ENCODE measurements at places on chromosomes 13 and 19. TPM values are rescaled to one million over a fixed set of nuclear protein-coding genes. Genes with fewer than 3 reads are reported as not detected.
A peak's percentile ranks its signal among the peaks of the same experiment; 100 is the strongest.

The SGCG gene
- total RNA-seq = not detected

GRCh38 chr13:63840551-63841421 is 2425.1 kb upstream of the PCDH20 start:
- H3K27ac ChIP-seq = no peak overlapping the region
- H3K36me3 ChIP-seq = no peaks in the 10 kb centered on the region
- DNase-seq = no peak
- no peak overlapping the region for H3K4me3 ChIP-seq
- no peaks in the 10 kb centered on the region for H3K4me1 ChIP-seq
- H3K27me3 ChIP-seq = no peaks in the 10 kb centered on the region

- peaks cover 33% of the 10 kb centered on the region for H3K4me1 ChIP-seq
- peak; percentile 22 for DNase-seq
- H3K36me3 ChIP-seq = peaks cover 7% of the 10 kb centered on the region
- H3K27me3 ChIP-seq = no peaks in the 10 kb centered on the region
- no peak overlapping the region for H3K27ac ChIP-seq
Measured at GRCh38 chr13:46648166-46648607, 95.2 kb downstream of the LRCH1 start.

- no peaks in the 10 kb centered on the region for H3K4me1 ChIP-seq
- no peak overlapping the region for H3K4me3 ChIP-seq
- H3K36me3 ChIP-seq = no peaks in the 10 kb centered on the region
- no peak overlapping the region for H3K27ac ChIP-seq
- no peak for DNase-seq
Measured at GRCh38 chr19:31100981-31101380, 248.3 kb downstream of the TSHZ3 start.

DNA sequence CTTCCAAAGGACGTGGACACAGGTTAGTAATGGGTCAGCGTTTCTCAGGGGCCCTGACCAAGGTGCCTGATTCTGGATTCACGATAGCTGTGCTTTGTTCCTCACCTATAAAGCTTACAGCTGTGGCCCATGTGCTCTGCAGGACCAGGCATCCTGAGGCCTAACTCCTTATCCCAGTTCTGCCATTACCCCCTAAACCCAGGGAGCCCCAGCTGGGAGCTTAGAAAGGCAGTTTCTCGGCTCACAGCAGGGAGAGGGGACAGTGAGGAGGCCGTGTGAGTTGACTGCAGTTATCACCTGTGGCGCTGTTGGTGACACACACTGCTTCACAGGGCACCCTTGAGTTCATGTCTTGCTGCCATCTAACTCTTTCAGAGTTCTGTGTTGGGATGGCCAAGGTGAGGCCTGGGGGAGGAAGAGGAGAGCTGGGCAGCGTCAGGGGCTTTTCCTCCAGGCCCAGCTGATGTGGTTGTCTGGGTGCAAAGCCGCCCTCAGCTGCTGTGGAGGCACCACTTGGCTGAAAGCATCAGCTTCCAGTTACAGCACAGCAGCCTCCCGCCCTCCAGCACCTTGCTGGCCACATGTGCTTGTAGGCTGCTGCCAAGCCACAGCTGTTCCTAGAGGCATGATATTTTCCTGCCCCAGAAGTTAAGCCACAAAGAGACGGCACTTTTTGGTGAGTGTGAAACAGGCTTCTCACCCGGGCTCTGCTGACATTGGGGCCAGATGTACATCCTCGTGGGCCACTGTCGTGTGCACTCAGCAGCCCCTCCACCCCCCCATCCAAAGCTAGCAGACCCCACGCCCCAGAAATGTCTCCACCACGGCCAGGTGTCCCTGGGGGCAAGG is 99.6 kb upstream of the MCF2L start:
- no peak overlapping the region for H3K27ac ChIP-seq
- peaks cover 26% of the 10 kb centered on the region for H3K36me3 ChIP-seq
- H3K27me3 ChIP-seq = no peaks in the 10 kb centered on the region
- DNase-seq = no peak
- H3K4me3 ChIP-seq = no peak overlapping the region
- peaks cover 20% of the 10 kb centered on the region for H3K4me1 ChIP-seq

DNA sequence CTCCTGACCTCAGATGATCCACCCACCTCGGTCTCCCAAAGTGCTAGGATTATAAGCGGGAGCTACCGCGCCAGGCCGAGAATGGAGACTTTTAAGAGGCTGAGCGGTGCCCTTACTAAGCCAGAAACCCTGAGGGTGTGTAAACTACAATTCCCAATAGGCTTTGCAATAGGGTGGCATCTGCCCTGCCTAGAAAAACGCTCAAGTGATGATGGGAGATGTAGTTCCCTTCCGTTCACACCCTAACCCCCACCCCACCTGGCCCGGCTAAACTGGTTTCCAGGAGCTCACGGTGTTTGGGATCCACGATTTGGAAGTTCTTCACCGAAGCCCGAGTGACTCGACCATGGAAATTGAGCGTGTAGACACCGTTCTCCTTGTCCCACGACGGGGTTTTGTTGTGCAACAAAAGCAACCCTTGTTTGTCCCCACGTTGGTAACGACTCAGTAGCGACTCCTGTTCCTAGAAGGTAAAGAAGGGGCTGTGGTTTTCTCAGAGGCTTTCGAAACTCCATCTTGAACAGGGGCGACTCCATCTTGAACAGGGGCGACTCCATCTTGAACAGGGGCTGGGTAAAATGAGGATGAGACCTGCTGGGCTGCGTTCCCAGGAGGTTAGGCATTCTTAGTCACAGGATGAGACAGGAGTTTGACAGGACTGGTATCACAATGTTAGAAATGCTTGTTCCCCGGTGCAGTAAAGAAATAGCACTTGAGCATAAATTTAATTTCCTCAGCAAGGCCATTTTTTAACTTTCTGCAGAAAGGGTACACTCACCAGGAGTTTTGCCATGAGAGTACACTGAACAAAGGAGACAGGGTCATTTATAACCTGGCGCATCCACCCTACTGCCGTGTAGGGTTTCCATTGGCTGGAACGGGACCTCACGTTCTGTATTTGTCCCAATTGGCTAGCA is 9.8 kb downstream of the PPP1R15A start:
- no peak overlapping the region for H3K4me3 ChIP-seq
- no peak for DNase-seq
- H3K27ac ChIP-seq = no peak overlapping the region
- peaks cover 9% of the 10 kb centered on the region for H3K36me3 ChIP-seq

DNA sequence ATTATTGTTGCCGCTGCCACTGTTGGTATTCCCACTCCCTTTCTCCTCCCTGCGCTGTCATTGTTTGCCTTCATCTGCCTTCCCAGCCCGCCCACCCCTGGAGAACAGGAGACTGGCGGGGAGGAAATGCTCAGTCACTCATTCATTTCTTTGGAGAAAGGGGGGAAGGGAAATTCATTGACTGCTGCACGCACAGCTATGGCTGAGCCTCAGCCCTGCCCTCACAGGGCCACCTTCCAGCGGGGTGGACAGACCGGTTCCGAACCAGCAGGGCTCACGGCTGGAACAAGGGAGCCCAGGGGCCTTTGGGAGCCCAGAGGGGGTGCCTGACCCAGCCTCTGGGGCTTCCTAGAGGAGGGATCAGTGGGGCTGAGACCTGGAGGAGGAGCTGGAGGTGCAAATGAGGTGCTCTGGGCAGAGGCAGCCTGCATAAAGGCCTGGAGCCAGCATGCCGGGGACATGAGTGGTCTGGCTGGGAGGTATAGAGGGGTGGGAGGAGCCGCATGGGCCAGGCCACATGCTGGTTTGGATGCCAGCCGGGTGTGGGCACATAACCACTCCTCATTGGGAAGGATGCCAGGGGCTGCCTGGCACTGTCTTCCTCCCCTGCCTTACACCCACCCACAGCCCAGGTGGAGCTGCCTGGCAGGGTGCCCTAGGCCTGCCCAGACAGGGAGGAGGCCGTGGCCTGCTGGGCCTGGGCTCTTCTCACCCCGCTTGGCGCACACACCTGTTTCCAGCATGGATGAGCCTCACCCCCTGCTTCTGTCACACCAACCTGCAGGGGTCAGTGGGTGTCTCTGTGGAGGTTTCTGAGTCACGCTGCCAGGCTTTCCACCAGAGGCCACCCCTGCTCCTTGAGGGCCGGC is 26.8 kb downstream of the PPP5C start:
- H3K27me3 ChIP-seq = no peaks in the 10 kb centered on the region
- no peak for DNase-seq
- no peak overlapping the region for H3K27ac ChIP-seq
- H3K4me3 ChIP-seq = no peak overlapping the region
- peaks cover 20% of the 10 kb centered on the region for H3K36me3 ChIP-seq

The RASAL3 gene
- 125 TPM for total RNA-seq

The RXFP2 gene
- not detected for total RNA-seq

The PDE4C gene
- not detected for total RNA-seq

Measured in activated CD4-positive, alpha-beta memory T cell treated with anti-CD3 and anti-CD28 coated beads for 36 hours (primary cell).